ENCODE measurements at places on chromosomes 13 and 19.

DNA sequence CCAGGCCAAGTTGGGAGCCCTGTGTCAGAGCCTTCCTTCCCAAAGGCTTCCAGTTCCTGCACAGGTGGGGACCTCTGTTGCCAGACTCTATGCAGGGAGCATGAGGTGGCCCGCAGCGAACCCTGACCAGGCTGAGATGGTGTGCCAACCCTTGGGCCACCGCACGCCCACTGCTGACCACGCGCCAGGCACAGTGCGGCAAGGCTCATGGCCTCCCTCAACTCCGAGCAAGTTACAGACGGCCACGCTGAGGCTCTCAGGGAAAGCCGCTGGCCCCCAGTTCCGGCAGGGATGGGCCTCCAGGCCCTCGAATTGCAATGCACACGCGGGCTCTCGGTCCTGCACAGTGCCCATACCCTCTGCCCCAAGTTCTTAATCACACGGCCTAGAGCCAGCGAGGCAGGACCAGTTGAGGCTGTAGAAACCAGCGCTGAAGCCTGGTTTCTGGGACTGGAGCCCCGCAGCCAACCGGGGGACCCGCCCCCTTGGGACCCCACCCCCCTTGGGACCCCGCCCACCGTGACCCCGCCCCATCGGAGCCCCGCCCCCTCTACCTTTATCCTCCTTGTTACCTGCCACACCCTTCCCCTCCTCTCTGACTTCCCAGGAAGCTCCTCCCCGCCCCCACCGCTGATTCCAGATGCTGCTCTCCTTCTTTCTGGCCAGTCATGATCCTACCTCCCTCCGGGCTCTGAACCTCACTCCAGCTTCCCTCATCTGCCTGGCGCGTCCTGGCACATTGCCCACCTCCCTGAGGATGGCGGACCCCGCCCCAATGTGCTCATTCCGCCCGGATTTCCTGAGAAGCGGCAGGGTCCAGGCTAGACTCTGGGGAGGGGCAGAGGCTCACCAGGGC lies 6.0 kb downstream of the PEX11G start:
- no peak for DNase-seq

DNA sequence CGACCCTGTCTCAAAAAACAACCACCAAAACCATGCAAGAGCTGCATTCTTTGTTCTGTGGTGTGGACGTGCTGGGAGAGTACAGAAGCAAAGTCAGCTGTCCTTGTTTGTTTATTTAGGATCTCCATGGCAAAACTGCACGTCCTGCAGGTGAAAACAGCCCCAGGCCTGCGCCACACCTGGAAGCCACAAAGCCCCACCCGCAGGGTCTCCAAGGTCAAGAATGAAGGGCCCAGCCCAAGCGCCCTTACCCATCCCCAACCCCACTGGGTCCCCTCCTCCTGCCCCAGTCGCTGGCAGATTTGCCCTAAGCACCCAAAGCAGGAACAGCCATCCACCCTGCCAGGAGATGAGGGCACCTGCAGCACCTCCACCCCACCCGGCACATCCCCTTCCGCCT lies 10.5 kb downstream of the MBD3 start:
- no peak for DNase-seq

- no peak for DNase-seq
Observed at GRCh38 chr19:5801796-5802619, 2.9 kb upstream of the NRTN start.

DNA sequence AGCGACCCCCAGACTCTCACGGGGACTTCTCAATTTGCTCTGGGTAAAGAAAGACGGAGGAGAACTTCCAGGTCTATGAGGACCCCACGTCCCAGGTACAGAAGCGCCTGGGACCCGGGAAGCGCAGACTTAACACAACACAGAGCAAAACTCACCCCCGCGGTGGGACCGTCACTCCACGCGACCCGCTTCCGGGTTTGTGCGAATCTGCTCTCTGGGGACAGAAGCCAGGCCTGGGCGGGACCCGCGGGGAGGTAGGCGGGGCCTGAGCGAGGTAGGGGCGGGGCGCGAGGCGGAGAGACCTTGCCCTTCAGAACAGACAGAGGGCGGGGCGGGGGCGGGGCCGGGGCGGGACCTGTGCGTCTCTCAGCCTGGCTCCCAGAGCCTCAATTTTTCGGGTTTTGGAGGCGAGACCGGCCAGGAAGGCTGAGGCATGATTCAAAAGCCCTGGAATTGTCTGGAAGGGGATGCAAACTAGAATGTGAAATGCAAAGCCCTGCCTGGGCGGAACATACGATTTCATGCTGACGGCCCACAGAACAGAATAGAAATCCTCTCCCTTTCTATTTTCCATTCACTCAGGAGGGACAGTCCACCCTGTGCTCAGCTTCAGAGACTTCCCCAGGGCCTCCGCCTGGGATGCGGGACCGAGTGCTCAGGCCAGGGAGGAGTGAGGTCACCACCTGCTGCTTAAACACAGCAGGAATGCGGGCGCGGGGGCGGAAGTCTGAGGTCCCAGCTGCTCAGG lies 19.3 kb upstream of the ZNF888 start:
- peak; percentile 94 for DNase-seq

GRCh38 chr13:112165712-112166111 lies 98.8 kb downstream of the SOX1 start:
- DNase-seq: no peak

- DNase-seq: peak; percentile 1
Observed at GRCh38 chr13:97028441-97029299, 34.4 kb upstream of the OXGR1 start.

DNA sequence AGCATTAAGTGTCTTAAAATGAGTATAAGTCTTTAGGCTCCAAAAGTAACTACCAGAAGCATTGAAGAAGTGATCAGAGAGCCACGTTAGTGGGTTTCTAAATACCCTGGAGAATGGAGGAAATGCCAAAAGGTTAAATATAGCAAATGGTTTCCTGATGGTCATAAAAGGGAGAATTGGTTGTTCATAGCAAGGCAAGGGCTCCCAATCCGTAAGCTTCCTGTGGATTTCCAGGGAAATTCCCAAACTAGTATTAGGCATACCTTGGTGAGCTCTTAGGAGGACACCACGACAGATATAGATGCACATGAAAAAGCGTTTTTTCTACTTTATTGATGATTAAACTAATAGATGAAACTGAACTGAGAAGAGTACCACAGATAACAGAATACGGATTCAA lies 410.9 kb downstream of the FOXO1 start:
- no peak for DNase-seq

GRCh38 chr13:39684531-39685137 lies 29.2 kb downstream of the COG6 start:
- no peak for DNase-seq

DNA sequence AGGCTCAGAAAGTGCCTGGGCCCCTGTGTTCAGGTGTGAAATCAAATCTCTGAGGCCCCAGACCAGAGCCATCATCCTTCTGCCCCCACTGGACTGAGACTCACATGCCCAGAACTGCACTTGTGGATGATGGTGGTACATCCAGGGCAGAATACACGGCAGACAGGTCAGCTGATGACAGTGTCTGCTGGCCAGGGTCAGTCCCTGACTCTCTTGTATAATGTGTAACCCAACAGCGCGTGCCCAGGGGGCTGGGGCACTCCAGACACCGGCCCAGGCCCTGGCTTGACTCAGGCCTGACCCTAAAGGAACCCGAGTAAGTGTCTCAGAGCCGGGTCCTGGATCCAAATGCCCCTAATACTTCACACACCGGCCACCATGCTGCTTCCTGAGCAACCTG lies 37.4 kb upstream of the GATAD2A start:
- no peak for DNase-seq

DNA sequence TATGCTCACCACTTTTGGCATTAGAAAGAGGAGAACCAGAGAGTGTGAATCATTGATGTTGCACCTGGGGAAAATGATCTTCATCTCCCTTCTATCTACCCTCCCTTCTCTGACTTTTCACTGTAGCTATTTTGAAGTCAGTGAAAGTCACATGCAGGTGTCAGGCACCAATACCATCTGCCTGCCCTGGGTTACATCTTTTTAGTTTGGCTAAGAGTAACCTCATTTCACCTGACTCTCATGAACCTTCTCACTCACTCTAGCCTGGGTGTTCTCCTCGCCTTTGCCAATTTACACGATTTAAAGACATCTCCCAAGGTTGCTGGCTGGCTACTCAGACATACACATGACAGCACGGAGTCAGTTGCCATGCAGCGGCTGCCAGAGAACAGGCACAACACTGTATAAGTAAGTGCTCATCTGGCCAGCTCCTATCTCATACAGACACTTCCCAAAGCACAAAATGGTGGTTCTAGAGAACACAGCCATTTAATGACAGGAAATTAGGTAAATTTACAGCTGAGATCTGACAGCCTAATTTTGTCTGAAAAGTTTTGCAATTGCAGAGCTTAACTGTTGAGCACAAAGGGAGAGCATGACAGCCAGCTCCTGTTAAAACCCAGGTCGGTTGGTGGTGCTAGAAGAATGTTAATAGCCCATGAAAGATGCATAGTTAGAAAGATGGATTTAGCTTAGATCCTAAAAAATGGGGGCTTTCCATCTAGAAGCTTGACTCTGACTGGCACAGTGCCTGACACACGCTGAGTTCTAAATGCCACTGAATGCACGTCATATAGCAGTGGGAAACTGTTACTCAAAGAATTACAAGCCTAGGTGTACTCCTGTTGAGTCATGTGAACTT lies 32.5 kb downstream of the LCP1 start:
- no peak for DNase-seq

- no peak for DNase-seq
Observed at GRCh38 chr19:23093832-23094231, 23.0 kb upstream of the ZNF730 start.

DNA sequence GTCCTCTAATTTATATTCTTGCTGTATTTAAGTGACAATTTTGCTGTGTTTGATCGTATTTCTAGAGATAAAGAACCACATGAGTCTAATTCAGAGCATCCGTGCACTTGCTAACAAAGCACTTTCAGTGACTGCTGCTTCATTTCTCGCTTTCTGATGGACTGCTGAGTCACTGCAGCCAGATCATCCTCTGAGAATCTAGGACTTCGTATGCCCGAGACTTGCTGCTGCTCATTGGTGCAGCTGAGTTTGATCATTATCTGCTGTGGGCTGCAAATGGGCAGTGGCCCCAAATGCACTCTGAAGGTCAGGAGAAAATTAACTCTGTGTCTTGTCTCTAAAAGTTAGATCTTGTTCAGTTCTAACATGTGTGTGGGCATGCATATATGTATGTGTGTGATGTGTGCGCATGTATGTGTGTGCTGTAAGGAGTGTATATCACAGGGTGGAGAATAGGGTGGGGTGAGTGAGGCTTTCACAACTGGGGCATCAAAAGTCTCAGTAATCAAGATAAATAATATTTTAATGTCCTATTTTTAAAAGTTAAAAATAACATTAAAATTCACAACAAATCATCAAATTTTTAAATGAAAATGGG lies 342.6 kb downstream of the MTUS2 start:
- no peak for DNase-seq

DNA sequence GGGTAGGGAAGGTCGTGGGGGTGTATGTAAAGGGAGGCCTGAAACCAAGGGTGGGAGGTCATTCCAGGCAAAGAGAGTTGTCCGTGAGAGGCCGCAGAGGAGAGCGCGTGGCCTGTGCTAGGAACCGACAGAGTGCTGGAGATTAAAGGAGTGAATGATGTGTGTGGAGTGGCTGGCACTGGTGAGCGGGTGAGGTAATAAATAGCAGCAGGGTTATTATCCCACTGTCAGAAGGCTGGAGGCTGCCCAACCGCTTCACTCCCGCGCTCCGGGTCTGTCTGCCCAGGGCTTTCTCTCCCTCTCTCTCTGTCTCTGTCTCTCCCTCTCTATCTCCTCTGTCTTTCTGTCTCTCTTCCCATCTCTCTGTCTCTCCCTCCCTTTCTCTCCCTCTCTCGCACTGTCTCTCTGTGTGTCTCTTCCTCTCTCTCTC lies 17.4 kb downstream of the ZNF579 start:
- no peak for DNase-seq

DNA sequence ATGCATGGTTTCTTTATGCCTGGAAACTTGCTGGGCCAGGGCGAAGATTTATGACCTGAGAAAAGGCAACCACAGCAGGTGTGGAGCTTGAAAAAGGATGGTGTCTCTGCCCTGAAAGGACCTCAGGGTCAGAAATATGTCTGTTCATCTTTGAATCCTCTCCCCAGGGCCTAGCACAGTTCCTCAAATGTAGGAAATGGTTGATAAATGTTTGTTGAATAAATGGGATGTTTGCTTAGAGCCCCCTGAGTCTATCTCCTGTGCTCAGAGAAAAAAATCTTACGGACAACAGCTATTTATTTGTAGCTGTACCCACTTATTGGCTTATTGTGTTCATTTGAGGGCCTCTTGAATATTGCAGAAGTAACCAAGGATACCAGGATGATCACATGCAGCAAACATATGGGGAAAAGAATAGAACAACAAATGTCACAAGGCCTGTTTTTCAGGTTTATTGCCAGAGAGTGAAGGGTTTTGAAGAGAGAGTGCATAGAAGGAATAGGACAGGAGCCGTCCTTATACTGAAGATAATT lies 114.5 kb downstream of the KLF5 start:
- no peak for DNase-seq

- no peak for DNase-seq
Observed at GRCh38 chr19:46481223-46481848, 10.0 kb upstream of the PNMA8A start.

DNA sequence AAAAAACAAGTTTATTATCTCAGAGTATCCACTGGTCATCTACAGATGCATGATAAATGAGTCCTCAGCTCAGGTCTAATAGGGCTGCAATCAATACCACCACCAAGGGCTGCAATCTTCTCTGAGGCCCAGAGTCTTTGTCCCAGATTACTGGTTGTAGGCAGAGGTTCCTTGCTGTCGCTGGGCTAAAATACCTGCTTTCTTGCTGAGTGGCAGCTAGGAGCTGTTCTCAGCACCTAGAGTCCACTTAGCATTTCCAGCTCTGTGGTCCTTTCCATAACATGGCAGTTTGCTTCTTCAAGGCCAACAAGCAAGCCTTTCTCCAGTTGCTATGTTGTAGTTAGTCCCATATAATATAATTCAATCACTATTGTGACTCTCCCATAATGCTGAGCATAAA lies 351.3 kb downstream of the SLITRK1 start:
- no peak for DNase-seq

- no peak for DNase-seq
Observed at GRCh38 chr13:22200440-22200839, 529.6 kb downstream of the FGF9 start.

DNA sequence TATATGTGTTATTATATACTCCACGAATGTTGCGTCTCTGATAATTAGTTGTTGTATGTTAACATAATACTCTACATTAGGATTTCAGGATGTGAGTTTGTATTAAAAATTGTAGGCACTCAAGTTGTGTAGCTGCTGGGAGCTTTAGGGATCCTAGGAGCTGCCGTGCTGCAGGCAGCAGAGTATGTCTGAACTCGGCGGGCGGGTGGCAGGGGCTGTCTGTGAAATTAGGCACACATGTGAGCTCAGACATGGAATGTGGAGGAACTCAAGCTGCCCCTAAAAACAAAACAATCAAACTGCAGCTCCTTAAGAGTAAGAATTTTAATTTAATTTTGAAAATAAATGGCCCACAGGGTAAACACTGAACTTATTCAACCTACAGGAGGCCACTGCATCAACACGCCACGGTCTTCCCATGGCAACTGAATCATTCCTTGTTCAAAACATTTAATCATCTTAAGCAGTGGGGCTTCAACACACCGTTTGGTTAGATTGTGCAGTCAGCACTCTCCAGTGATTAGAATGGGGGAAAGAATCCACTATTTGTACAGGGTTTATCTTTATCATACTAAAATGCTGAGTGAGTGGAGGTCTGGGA lies 22.7 kb downstream of the SERTM1 start:
- no peak for DNase-seq

- DNase-seq: no peak
Observed at GRCh38 chr19:46972311-46972710, 47.3 kb upstream of the NPAS1 start.

- no peak for DNase-seq
Observed at GRCh38 chr13:78589206-78589605, 14.1 kb downstream of the POU4F1 start.

Data from activated T-helper 1 cell treated with anti-CD3 and anti-CD28 coated beads, Interleukin-12 subunit alpha, Interleukin-12 subunit beta, Interleukin-2, Interleukin-4 antibody, amounts not matched to agents 30 ng/mL and 10 ng/mL and 1 ng/mL, durations not matched to agents 14 hours and 24 hours and 36 hours (primary cell).